Stimulated activated CD4-positive, alpha-beta T cell treated with anti-CD3 and anti-CD28 coated beads, Interleukin-15, amount 100 ng/mL, for 48 hours (primary cell): ENCODE measurements at places on chromosomes 11 and 22.

DNA sequence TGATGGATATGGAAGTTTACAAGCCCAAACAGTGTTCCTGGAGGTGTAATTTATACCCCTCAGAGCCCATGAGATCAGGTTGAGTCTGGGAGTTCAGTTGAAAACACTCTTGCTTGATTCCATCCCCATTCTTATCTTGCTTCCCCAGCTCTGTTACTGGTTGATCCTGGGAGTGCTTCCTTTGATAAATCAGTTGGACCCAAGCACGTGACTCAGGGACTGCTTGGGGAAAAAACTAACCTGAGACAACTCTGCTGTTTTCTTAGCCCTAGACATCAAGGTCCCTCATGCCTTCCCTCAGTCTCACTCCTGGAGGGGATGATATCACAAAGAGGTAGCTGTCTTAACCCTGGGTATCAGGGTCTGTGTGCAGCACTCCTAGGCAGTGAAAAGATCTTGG is 35.0 kb upstream of the SLC1A2 start:
- no peak for DNase-seq

DNA sequence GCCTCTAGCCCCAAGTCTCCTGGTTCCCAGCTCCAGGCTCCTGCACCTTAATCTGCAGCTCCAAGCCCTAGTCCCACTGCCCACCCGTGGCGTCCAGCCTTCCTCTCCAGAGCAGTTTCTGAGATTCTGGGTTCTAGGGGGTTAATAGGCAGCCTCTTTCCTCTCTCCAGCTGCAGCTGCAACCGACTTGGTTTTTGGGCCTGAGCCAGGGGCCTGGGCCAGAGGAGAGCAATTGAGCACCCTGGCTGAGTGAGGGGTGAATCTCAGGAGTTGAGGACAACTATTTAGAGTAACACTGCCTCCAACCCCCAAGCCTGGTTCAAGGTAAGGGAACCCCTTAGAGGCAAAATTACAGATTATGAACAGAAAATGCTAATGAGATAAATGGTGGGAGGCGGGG is 9.0 kb upstream of the CHRM1 start:
- no peak for DNase-seq

DNA sequence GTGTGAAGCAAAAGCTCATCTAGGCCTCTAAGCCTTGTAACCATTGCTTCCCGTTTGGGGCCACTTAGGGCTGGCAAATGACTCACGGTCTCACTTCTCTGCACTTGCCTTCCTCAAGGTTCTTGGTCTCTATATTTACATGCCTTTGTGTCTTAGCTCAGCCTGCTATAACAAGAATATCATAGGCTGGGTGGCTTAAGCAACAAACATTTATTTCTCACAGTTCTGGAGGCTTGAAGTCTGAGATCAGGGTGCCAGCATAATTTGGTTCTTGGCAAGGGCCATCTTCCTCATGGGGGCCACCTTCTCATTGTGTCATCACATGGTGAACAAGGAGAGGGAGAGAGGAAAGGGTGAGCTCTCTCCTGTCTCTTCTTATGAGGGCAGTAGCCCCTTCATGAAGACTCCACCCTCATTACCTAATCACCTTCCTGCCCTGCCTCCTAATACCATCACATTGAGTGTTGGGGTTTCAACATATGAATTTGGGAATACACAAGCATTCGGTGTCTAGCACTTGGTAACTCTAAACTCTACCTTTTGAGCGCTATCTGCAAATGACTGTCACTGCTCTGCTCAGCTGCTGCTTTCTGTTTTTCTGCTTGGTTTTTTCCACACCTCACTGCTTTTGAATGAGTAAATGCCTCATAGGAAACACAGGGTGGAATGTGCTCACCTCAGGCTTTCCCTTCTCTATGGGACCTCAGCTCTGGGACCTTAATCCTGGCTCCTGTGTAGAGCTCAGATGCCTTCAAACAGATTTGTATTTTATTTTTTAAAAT is 16.2 kb upstream of the ME3 start:
- peak; percentile 25 for DNase-seq

- DNase-seq = no peak
Measured at GRCh38 chr11:103807806-103808205, 228.6 kb upstream of the DDI1 start.

DNA sequence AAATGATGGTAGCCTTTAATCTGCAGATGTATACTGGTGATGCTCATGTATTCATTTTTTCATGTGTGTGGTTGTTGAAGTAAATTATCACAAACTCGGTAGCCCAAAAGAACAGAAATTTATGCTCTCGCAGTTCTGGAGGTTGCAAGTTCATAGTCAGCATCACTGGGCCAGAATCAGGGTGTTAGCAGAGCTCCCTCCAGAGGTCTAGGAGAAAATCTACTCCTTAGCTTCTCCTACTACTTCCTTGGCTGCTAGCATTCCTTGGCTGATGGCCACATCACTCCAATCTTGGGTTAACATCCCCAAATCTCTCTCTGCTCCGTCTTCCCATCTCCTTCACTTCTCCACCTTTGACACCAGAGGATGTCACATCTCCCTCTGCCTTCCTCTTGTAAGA is 45.3 kb upstream of the GALNT18 start:
- no peak for DNase-seq

- no peak for DNase-seq
Measured at GRCh38 chr11:15157606-15158137, 42.9 kb downstream of the INSC start.

GRCh38 chr11:102276783-102277182 is 40.5 kb upstream of the BIRC3 start:
- no peak for DNase-seq

GRCh38 chr11:78708388-78708787 is 133.7 kb upstream of the NARS2 start:
- no peak for DNase-seq

- DNase-seq = no peak
Measured at GRCh38 chr11:130674686-130675308, 226.4 kb downstream of the ADAMTS15 start.

DNA sequence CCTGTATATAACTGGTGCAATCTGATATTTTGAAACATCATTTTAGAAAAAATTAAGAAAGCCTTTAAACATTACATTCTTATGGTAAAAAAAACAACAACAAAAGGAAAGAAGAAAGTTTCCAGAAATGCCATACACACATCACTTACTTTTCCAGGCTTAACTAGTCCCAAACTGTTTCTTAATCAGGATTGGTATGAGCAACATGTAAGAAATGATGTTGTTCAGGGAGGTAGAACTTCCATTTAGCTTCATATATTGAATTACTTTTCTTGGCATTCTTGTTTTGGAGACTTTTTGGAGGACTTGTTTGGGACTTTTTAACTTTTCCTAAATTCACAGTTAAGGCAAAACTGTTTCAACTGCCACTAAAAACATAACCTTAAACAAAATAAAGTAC is 791.5 kb downstream of the METTL15 start:
- no peak for DNase-seq

DNA sequence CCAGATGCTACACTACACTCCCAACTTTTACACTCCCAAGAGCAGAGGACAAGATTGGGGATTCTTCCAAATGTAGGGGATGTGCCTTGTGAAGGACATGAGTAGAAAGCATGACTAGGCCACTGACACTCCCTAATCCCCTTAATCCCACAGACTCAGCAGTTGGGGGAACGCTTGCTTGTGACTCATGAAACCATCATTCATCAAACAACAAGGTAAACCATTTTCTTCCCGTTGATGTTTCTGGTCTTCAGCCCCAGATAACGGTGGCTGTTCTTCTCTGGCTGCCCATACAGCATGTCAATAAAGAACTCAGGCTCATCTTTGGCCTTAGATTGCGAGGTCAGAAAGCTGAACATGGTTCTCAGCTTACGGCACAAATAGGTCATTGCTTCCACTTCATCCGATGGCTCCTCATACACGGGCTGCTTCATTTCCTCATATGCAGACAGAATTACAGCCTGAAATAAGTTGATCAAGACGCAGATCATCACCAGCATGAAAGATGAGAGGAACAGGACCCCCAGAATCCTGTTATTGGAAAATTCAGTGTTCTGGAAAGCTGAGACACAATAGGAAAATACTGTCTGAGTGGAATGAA is 6.4 kb upstream of the CDPF1 start:
- DNase-seq = no peak

DNA sequence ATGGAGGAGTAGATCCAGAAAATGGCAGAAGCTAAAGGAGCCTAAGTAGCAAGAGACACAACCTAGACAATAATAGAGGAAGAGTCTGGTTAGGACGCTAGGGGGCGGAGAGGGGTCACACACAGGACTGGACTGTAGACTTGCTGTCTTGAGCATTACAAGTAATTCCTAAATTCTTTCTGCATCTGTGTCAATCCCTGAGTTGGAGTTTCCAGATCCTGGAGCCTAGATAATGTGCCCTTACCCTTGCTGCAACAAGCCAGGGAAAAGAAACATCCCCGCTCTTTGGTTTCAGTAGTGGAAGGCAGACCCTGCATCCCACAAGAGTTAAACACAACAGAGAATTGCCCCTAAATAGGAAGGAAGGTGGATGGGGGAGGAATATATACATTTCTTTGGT is 14.9 kb upstream of the CCDC73 start:
- peak; percentile 54 for DNase-seq

DNA sequence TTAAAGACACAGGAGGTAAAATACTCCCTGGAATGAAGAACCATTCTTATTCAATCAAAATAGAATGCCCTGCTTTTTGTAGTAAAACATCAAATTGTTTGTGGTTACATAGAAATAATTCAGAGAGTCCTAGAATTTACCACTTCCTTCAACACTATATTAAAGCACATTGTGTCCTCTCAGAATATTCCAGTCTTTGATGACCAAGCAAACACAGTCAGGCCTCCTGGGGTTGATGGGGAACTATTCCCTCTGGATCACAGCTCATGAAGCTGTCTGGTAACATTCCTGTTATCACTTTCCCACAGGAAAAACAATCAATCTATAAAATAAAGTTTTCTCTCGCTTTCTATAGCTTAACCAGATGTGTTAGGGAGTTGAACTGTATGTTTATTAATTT is 389.3 kb downstream of the KCNA4 start:
- no peak for DNase-seq

DNA sequence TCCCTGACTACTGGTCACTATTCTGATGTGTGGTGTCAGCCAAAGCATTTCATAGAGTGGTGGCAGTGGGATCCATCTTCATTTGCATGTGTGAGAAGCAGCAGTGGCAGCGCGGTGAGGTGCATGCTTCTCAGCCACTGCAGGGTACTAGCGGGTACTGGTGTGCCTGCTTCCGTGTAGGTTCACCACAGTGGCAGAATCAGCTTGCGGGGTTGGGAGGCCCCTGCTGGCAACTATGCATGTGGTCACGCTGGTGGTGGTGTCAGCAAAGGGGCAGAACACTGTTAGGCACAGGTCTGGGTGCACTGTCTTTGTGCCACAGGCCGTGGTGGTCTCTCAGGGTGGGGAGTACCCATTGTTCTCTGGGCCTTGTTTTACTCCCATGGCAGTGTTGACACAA is 286.4 kb upstream of the TENM4 start:
- DNase-seq = no peak

DNA sequence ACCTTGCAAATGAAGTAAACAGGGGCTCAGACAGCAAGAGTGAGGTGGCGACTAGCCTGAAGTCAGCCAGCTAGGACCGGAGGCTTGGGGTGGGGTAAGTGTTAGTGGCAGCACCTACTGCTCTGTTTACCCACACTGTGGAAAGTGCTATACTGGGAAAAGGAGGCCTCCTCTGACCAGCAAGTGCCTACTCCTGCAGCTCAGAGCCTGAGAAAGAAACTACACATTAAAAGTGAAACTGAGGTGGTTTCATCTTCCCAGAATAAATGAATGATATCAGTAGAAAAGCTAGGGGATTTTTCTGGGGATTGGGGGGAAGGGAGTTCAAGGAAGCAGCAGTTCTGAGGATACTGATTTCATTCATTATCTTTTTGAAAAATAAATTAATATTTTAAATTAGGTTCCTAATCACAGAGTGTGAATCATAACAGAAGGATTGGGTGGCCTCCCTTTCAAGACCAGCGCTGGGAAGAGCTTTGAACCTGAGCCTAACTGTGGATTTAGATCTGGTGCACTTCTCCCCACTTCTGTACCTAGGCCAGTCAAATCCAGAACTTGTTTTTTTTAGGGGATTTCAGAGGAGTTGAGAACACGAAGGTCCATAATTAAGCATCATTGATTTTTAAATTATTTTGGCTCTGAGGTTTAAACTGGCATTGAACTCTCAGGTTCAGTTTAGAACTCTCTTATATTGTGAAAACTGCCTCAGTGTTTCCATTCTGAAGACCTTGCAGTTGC is 48.1 kb upstream of the GRAMD1B start:
- DNase-seq = peak; percentile 63

GRCh38 chr11:107408762-107409211 is 48.8 kb downstream of the CWF19L2 start:
- no peak for DNase-seq

DNA sequence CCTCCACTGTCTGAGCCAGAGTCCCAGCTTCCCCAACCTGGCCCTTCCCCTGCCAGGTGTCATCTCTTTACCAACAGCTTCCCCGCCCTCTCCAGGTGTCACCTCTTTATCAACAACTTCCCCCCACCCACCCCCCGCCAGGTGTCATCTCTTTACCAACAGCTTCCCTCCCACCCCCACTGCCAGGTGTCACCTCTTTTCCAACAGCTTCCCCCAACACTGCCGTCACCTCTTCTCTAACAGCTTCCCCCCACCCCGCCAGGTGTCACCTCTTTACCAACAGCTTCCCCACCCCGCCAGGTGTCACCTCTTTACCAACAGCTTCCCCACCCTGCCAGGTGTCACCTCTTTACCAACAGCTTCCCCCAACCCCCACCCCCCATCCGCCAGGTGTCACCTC is 29.8 kb upstream of the TTLL12 start:
- no peak for DNase-seq

DNA sequence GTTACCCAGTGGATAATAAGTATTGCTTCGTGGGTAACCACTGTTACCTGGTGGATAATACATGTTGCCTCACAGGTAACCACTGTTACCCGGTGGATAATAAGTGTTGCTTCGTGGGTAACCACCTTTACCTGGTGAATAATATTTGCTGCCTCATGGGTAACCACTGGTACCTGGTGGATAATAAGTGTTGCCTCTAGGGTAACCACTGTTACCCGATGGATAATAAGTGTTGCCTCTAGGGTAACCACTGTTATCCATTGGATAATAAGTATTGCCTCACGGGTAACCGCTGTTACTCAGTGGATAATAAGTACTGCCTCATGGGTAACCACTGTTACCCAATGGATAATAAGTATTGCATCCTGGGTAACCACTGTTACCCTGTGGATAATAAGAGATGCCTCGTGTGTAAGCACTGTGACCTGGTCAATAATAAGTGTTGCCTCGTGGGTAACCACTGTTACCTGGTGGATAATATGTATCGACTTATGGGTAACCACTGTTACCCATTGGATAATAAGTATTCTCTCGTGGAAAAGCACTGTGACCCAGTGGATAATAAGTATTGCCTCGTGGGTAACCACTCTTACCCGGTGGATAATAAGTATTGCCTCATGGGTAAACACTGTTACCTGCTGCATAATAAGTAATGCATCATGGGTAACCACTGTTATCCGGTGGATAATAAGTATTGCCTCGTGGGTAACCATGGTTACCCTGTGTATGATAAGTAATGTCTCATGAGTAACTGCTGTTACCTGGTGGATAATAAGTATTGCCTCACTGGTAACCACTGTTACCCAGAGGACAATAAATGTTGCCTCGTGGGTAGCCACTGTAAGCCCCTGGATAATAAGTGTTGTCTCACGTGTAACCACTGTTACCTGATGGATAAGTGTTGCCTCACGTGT is 20.1 kb upstream of the NXPE4 start:
- DNase-seq = no peak
